ENCODE measurements at places on chromosomes 2 and 18.

DNA sequence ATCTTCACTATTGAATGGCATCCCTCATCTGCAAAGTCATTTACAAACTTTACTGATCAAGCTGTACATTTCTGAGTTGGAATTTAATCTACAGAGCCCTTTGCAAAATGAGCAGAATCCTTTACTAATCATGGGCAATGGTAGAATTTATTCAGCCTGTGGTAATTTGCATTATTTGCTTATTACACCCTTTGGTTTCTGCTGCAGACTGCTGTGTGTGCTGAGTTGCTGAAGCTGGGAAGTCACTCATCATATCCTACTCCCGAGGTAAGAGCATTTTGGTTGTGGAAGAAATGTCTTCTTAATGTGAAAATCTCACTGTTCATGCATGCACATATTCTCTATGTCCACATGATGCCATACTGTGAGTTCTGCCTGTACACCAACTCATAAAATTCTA is 357.4 kb upstream of the SLC39A10 start:
- no peak for DNase-seq

DNA sequence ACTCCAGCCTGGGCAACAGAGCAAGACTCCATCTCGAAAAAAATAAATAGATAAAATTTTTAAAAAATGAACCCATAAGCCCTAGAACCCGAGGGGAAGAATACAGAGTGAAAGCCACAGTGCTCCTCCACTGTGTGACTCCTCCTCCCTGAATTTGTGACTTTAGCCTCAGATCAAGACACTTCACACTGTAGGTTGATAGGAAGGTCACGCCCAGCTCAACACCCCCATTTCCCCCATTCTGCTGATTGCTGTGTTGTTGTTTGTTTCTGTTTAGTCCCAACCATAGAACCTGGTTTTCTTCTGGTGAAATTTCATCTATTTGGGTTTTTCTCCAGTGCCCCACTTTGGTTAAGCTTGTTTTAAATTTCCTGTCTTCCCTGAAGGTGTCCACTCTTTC is 102.2 kb downstream of the VIT start:
- no peak for DNase-seq

DNA sequence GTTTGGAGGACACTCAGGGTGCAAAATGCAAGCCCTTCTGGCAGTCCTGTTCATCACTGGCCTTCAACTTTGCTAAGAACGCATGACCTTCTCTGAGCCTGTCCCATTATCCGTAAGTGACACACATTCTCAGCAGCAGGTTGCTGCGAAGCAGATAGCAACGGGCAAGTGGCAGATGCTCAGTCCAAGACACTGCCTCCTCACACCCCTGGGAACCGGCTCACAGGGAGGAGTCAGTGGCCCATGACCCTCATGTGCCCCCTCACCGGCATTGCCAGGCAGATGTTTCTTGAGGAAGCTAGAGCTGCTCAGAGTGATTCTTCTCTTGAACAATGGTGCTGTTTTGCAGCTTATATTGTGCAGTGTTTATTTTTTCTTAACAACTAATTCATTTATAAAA is 737.2 kb upstream of the HS6ST1 start:
- DNase-seq, result no peak

DNA sequence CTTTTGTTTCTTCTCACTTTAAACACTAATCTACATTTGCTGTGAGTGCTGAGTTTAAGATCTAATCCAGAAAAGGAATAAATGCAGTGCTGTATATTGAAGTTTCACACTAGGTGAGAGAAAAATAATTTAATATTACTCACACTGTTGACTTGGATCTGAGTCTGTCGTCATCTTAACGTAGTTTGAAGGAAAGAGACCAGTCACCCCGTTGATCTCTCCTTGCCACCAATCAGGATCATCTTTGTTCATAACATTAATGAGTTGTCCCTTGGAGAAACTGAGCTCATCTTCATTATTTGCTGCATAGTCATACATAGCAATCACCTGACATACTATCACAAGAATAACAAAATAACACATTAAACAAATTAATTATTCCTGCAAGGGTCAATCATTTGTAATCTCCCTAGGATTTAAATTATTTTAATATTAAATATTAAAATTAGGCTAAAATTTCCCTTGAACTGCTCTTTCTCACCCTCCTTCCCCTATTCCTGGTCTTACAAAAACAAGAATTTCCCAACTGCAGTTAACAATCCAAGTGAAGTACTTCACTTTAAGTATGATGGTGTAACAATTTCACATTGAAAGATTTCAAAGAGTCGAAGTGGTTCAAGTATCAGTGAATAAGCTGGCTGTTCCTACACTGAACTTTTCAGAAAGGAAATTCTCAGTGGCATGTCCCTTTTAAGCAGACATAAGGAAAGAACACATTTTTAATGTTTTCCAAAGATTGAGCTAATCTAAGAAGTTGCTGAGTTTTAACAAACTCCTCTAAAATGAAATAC is 71.3 kb downstream of the FAM228A start:
- DNase-seq, result no peak

DNA sequence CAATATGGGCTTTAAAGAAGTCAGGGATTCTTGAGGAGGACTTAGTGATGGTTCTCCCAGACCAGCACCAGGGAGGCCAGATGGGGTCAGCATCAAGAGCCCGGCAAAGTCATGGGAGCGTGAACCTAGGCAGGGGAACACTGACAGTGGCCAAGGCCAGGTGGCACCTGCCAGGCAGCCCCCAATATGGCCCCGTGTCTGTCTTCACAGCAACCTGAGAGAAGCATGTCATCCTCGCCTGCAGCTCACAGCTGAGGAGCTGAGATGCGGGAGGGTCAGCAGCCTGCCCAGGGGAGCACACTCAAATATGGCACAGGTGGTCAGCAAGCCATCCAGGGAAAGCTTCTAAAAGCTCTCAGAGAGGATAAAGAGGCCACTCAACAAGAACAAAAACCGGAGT is 105.7 kb upstream of the GPC1 start:
- DNase-seq, result no peak

DNA sequence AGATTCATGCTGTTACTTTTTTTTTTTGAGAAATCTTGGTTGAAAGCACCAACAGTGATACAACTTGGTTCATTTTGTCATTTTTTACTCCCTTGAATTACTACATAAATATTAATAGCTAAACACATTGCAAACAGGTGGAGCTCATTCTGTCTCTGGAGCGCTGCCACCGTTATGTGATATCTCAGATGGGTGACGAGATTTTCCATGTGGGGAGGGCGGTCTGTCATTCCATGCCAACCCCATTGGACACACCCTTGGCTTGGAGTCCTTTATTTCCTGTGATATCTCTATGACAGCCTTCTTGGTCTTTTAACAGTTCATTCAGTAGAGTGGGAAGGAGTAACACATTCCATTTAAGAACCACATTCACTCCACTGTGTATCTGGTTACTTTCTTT is 794.8 kb downstream of the SATB2 start:
- no peak for DNase-seq

- no peak for DNase-seq
Observed at GRCh38 chr2:11411768-11412448, 54.1 kb downstream of the E2F6 start.

DNA sequence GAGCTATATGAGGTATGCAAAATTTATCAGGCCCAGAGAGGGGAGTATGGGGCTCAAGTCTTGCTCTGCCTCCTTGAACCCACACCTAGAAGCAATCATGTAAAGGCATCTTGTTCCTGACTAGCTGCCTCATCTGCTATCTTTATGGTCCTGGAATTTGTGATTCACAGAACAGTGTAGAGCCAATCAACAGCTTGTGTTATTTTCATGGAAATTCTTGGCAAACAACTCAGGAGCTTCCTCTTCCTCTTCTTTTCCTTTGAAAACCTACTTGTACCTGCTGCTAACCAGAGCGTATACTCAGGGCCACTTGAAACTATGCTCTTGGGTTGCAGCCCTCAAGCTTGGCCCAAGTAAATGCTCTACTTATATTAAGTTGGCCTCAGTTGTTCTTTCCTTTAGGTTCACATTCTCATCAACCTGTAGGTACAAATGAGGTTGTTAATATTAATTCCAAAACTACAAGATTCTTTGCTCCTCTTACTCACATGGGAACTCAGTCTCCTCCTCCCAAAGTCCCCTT is 3.5 kb upstream of the NOSTRIN start:
- no peak for DNase-seq

GRCh38 chr2:239348563-239349452 is 52.0 kb downstream of the HDAC4 start:
- no peak for DNase-seq

GRCh38 chr2:14756122-14756541 is 123.6 kb downstream of the LRATD1 start:
- DNase-seq, result no peak

- no peak for DNase-seq
Observed at GRCh38 chr2:86794861-86795260, 4.1 kb upstream of the CD8A start.

DNA sequence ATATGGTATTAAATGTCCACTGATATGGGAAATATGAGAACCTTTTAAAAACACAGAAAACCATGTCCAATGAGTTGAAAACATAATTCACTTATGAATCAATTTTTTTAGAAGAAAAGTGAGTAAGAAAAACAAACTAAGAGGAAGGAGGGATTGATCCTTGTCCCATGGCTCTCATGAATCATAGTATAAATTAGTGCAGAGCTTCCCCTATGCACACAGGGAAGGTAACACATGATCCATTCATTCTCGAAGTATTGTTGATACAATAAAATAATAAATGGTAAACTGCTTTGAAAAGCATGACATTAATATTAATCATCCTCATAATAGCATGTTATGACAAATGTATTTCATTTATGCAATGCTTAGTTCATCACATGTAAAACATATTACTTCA is 872.0 kb upstream of the CNTNAP5 start:
- DNase-seq, result no peak

DNA sequence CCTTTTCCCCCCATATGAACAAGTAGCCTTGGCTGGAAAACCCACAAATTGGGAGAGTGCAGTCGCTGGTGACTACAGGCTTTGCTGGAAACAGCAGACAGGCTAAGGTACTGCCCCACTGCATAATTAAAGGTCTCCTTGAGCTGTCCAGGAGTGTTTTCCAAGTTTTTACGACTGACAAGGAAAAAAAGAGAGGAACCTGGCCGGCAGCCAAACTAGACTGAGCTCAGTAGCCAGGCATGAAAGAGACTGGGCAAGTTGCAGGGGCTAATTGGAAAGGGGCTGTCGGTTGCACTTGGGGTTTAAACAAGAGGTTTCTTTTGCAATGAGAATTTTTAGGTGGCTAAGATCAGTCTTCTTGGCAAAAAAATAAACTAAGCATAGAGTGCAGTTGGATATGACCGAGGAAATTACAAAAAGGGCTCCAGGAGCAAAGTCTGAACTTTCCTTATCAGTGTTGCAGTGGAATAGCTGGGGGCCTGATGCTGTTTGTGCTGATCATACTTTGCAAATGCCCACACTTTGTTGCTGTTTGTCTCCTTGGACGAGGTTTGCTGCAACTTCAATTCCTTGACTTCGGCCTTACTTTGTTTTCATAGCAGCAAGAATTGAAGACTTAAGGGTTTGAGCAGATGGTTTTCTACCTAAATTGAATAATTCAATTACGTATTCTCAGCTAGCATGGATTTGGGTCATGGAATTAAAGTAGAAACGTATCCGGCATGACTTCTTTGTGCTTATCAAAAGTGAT is 2.1 kb downstream of the GULP1 start:
- DNase-seq, result peak; percentile 46

- no peak for DNase-seq
Observed at GRCh38 chr2:191009541-191010374, 4.2 kb downstream of the STAT1 start.

- no peak for DNase-seq
Observed at GRCh38 chr2:122491011-122491410, 735.6 kb downstream of the TSN start.

DNA sequence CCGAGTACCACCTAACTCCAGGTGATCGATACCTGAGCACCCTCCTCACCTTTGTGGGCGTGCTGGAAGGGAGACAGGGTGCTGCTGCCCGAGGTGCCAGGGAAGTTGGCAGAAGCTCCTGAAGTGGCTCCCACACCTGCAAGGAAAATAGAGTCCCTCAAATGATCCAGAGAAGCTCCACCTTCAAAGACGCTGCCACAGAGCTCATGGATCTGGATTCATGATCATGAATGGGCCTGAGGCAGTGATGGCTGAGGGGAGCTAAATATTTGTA is 76.5 kb downstream of the EDAR start:
- no peak for DNase-seq

DNA sequence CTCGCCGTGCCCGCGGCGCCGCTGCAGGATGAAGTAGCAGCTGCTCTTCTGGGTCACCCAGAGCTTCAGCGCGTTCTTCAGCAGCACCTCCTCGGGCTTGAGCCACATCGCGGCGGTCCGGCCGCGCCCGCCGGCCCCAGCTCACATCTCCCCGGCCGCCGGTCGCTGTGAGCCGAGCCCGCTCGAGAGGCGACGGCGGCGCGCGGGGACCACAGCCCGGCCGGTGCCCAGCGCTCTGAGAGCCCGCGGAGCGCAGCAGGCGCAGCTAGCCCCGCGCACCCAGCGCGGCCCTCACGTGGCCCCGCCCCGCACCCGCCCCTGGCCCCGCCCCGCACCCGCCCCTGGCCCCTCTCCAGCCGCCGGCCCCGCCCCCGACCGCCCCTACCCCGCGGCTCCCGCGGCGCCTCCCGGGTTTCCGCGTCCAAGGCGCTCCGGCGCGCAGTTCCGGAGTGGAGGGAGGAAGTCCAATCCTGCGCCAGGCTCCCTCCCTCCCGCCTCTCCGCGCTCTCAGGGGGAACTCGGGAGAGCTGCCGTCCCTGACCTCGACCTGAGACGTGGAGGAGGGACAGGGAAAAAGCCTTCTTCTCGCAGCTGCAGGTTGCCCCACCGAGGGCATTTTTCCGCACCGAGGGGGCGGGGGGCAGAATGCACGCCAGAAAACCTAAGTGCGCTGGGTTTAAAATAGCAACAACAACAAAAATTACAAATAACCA is at the start of gene TBC1D8:
TSS of gene TBC1D8 (minus strand) at position 237 of the 713 bp plus-strand sequence. CDS start at position 108, 129 bp downstream.
- no peak for DNase-seq

GRCh38 chr2:85812094-85812735 is 58.4 kb downstream of the ATOH8 start:
- DNase-seq, result no peak

GRCh38 chr2:132975193-132976105 is 305.4 kb upstream of the LYPD1 start:
- DNase-seq, result no peak

DNA sequence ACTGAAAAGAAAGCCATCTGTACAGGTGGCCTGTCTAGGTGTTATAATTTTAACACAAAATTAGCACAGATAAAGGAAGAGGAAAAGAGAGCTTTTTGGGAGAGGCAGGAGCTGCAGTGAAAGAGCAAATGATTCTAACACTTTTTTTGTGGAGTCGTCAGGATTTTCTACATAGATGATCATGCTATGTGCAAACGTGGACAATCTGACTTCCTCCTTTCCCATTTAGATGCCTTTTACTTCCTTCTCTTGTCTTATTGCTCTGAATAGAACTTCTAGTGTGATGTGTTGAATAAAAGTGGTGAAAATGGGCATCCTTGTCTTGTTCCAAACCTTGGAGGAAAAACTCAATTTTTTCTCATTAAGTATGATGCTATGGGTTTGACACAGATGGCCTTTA is 334.5 kb downstream of the NBAS start:
- DNase-seq, result no peak

Measured in AG09319 (cell line).